ENCODE measurements at places on chromosomes 7 and 10. TPM values are rescaled to one million over a fixed set of nuclear protein-coding genes. Genes with fewer than 3 reads are reported as not detected.

MBL2 gene
- total RNA-seq: not detected

ASB4 gene
- 0.15 TPM for total RNA-seq

TMEM196 gene
- not detected for total RNA-seq

IL6 gene
- not detected for total RNA-seq

CPA5 gene
- not detected for total RNA-seq

GRCh38 chr10:62050893-62051433, 149.5 kb downstream of the ARID5B start:
- peaks cover 7% of the 10 kb centered on the region for H3K36me3 ChIP-seq
- DNase-seq: peak; percentile 92
- H3K27ac ChIP-seq: peak overlapping the region; percentile 87
- H3K4me3 ChIP-seq: peak overlapping the region; percentile 40
- peaks cover 60% of the 10 kb centered on the region for H3K4me1 ChIP-seq

DNA sequence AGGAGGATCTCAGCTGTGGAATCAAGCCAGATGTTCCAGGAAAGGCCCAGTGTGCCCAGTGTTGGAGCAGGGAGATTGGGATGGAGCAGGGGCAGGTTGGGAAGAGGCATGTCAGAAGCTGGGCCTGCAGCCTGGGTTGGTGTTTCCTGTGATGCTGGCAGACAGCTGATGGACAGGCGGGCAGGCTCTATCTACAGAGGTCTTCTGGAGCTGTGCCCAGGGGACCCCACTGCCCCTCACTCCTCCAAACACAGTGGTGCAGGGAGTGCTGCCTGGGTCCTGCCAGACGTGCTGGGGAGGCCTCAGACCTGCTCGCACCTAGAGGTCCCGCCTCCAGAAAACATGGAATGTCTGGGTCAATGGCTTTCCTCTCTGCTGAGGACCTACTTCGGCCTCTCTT, 182.9 kb upstream of the TCERG1L start:
- no peak overlapping the region for H3K4me3 ChIP-seq
- H3K27me3 ChIP-seq: peaks cover 5% of the 10 kb centered on the region
- no peak for DNase-seq
- no peaks in the 10 kb centered on the region for H3K4me1 ChIP-seq
- H3K36me3 ChIP-seq: no peaks in the 10 kb centered on the region
- H3K27ac ChIP-seq: no peak overlapping the region

DNA sequence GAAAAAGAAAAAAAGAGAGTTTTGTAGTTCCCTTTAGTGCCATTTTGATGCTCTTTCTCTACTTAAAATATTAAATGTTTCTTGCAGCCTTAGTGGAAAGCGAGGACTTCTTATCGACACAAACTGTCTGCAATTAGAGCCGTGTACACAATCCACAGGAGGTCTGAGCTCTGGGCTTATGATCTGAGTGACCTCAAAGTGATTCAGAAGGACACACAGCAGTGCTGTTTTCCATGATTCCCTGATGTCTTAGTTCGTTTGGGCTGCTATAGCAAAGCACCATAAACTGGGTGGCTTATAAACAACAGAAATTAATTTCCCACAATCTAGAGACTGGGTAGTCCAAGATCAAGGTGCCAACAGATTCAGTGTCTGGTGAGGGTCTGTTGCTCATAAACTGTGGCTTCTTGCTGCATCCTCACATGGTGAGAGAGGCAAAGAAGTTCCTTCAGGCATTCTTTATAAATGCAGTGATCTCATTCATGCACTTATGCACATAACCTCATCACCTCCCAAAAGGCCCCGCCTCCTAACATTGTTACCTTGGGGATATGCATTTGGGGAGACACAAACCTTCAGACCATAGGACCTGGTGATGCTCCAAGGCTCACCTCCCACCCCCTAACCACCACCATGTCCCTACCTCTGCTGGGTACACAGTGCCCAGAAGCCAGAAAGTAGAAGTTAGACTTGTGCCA, 204.5 kb upstream of the GHITM start:
- H3K27me3 ChIP-seq: no peaks in the 10 kb centered on the region
- no peak overlapping the region for H3K27ac ChIP-seq
- H3K4me1 ChIP-seq: no peaks in the 10 kb centered on the region
- DNase-seq: no peak
- no peaks in the 10 kb centered on the region for H3K36me3 ChIP-seq
- H3K4me3 ChIP-seq: no peak overlapping the region

DNA sequence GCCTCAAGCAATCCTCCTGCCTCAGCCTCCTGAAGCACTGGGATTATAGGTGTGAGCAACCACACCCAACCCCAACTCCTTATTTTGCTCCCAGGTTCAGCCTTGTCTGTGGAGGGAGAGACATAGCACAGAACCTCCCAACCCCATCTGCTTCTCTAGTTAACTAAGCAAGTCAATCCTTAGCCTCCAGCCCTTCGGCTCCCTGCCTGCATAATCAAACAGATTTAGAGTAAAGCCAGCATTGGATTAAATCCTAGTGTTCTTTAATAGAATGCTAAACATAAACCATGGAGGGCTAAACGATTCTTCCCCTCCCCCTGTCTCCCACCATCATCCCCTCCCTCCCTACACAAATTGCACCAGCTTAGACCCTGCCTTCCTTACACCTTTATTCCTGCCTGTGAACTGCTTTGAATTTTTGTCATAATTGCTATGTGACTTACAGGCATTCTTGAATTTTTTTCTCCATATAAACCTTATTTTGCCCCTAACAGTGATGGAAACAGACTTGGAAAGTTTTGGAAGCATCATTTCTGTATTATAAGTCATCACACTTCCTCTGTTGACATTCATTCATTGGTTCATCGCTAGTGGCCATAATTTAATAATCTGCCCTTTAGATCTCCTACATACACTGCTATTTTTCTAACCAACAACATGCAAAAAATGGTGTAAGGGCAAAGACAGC, 72.6 kb upstream of the TOMM7 start:
- no peak overlapping the region for H3K27ac ChIP-seq
- no peak overlapping the region for H3K4me3 ChIP-seq
- no peaks in the 10 kb centered on the region for H3K36me3 ChIP-seq
- H3K4me1 ChIP-seq: no peaks in the 10 kb centered on the region
- no peak for DNase-seq

DNA sequence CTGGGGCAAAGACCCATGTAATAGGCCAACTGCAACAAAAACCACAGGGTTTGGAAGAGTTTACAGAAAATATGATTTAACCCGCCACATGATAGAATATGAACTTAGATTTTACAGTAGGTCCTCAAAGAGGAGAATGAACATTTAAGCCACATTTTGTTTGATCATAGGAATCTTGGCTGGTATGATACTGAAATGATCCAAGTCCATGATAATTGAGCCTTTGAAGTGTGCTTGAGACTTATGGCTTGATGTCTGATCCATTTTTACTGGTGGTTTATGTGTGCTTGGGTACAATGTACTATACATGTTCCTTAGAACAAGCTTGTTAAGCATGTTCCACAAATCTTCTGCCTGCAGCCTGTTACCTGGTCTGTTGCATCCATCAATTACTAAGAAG, 41.8 kb upstream of the PDSS1 start:
- H3K27ac ChIP-seq: no peak overlapping the region
- H3K36me3 ChIP-seq: no peaks in the 10 kb centered on the region
- no peaks in the 10 kb centered on the region for H3K27me3 ChIP-seq
- DNase-seq: no peak
- no peak overlapping the region for H3K4me3 ChIP-seq

- H3K27ac ChIP-seq: no peak overlapping the region
- DNase-seq: no peak
- no peaks in the 10 kb centered on the region for H3K27me3 ChIP-seq
- no peak overlapping the region for H3K4me3 ChIP-seq
- no peaks in the 10 kb centered on the region for H3K36me3 ChIP-seq
Observed at GRCh38 chr7:119783799-119784198, 489.2 kb upstream of the KCND2 start.

DNA sequence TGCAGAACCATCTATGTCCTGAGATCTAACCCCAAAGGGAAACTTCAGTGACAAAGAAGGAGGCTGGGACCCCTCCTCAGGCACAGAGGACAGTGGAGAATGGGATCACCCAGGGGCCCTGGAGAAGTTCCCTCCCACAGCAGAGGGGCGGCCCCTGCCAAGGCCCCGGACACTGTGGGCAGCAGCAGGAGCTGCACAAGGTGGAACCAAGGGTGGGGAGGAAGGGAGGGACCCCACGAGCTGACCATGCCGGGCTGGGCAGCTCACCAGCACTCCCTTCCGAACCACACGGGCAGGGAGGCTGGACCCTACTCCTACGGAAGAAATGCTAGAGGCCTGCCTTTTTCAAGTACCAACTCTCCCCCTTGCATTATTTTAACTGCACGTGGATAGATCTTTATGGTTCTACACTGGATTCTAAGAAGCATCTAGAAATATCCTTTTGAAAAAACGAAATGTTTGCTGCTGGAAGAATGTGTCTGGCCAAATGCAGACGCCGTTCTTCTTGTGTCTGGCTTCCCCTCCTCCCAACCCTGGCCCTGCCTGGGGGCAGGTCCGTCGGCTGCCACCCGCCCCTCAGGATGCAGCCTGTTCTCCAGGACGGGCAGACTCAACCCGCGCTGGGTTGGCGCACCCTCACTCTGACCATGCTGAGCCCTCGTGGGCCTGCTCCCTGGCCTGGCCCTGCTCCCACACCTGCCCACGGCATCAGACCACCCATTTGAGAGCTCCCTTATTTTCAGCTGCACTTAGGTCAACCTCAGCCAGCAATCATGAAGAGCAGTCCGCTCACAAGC, 193.9 kb downstream of the TCERG1L start:
- H3K27ac ChIP-seq: no peak overlapping the region
- no peak overlapping the region for H3K4me3 ChIP-seq
- no peaks in the 10 kb centered on the region for H3K27me3 ChIP-seq
- no peak for DNase-seq

- no peaks in the 10 kb centered on the region for H3K4me1 ChIP-seq
- no peak overlapping the region for H3K4me3 ChIP-seq
- H3K27ac ChIP-seq: no peak overlapping the region
- peaks cover 2% of the 10 kb centered on the region for H3K36me3 ChIP-seq
Observed at GRCh38 chr7:140722254-140722653, 25.7 kb downstream of the NDUFB2 start.

- H3K36me3 ChIP-seq: no peaks in the 10 kb centered on the region
- no peaks in the 10 kb centered on the region for H3K4me1 ChIP-seq
- no peak for DNase-seq
- no peak overlapping the region for H3K4me3 ChIP-seq
Observed at GRCh38 chr7:102042016-102042656, 224.7 kb downstream of the CUX1 start.

- no peaks in the 10 kb centered on the region for H3K36me3 ChIP-seq
- H3K4me3 ChIP-seq: no peak overlapping the region
- no peaks in the 10 kb centered on the region for H3K27me3 ChIP-seq
- DNase-seq: no peak
Observed at GRCh38 chr10:128657548-128657947, 531.3 kb upstream of the MKI67 start.

DNA sequence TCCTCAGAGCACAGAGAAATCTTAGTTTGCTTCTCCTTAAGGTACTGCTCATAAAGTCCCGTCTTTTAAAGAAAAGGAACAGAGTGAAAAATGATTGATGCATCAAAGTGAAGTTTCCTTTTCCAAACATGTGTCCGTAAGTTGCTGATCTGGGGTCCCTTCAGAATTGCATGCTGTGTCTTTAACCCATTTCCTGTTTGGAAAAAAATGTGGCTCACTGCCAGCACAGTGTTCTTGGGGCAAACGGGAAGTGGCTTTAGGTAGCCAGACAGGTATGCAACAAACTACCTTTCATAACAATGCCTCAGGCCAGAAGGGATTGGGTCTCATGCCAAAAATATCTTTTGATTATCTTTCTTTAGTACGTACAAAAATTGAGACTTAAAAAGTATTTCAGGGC, 50.9 kb downstream of the TFAM start:
- H3K27me3 ChIP-seq: no peaks in the 10 kb centered on the region
- no peaks in the 10 kb centered on the region for H3K4me1 ChIP-seq
- no peaks in the 10 kb centered on the region for H3K36me3 ChIP-seq
- H3K27ac ChIP-seq: no peak overlapping the region

DNA sequence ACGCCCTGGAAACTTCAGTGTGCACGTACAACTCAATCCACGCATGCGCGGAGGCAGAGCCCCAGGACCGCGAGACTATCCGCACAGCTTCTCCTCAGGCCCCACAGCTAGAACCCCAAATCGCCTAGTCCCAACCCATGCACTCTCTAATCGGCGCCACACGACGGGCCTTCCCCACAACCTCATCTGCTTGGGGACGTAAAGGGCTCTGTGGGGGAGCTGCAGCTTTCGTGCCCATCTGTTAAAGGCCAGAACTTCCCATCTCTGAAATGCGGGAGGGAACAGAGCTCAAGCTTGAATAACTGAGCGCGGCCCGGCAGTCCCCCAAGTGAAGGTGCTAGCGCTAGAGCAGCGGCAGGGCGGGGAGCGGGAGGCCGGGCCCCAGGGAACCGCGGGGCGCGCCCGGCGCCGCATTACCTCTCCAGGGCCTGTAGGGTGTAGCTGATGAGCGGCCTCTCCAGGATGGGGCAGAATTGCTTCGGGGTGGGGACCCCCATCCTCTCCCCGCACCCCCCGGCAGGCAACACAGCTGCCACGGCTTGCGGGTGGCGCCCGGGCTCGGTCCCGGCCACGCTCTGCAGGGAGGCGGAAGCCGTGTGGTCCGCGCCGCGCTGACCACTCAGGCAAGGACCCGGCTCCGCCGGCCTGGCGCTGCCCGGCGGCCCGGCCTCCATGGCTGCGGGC, 547 bp downstream of the CRPPA start:
- peak overlapping the region; percentile 80 for H3K4me3 ChIP-seq
- H3K27me3 ChIP-seq: no peaks in the 10 kb centered on the region
- DNase-seq: peak; percentile 78
- no peaks in the 10 kb centered on the region for H3K36me3 ChIP-seq
- peaks cover 11% of the 10 kb centered on the region for H3K4me1 ChIP-seq
- H3K27ac ChIP-seq: peak overlapping the region; percentile 89

DNA sequence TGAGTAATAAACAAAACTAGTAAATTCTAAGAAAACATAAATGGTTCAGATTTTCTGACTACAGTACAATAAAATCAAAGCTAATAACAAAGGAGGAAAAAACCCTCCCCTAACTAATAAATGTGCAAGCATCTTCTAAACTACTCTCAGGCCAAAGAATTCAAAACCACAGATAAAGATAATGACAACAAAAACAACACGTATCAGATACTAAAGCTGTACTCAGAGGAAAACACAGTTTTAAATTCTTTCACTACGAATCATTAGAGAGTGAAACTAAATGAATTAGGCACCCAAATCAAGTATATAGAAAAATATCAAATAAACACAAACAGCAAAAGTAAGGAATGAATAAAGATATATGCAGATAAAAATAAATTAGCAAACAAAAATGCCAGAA, 200.9 kb downstream of the TEX36 start:
- peaks cover 50% of the 10 kb centered on the region for H3K27me3 ChIP-seq
- no peak for DNase-seq
- no peaks in the 10 kb centered on the region for H3K4me1 ChIP-seq
- H3K36me3 ChIP-seq: no peaks in the 10 kb centered on the region
- no peak overlapping the region for H3K27ac ChIP-seq
- no peak overlapping the region for H3K4me3 ChIP-seq

GRCh38 chr7:158014976-158015375, 572.6 kb downstream of the PTPRN2 start:
- no peaks in the 10 kb centered on the region for H3K36me3 ChIP-seq
- no peak for DNase-seq
- H3K4me1 ChIP-seq: no peaks in the 10 kb centered on the region
- H3K27me3 ChIP-seq: peaks cover 10% of the 10 kb centered on the region
- no peak overlapping the region for H3K4me3 ChIP-seq
